ENCODE measurements at places on chromosomes 1 and 21.

DNA sequence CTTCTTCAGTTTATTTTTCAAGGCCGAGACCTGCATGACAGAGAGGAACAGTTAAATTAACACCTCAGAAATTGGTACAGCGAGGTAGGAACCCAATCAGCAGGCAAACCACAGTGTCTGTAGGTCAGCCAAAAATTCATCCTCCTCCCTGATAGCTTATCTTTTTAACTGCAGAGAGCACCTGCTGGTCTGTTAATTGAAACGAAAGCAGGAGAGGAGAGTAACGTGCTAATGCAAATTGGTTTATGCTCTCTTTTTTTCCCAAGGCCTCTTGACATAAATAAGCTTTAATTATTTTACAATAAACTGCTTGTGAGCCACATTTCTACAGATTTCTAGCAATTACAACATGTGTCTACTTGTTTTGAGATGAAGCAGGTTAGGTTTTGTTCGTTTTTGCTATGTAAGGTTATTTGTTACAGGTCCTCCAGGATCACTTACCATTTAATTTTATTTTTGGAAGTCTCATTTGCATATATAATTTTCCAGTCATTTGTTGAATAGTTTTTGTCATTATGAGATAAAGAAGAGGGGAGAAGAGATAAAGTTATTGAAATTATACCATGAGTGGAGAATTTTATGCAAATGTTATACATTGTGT is 179.9 kb downstream of the DENND1B start:
- DNase-seq, result no peak

DNA sequence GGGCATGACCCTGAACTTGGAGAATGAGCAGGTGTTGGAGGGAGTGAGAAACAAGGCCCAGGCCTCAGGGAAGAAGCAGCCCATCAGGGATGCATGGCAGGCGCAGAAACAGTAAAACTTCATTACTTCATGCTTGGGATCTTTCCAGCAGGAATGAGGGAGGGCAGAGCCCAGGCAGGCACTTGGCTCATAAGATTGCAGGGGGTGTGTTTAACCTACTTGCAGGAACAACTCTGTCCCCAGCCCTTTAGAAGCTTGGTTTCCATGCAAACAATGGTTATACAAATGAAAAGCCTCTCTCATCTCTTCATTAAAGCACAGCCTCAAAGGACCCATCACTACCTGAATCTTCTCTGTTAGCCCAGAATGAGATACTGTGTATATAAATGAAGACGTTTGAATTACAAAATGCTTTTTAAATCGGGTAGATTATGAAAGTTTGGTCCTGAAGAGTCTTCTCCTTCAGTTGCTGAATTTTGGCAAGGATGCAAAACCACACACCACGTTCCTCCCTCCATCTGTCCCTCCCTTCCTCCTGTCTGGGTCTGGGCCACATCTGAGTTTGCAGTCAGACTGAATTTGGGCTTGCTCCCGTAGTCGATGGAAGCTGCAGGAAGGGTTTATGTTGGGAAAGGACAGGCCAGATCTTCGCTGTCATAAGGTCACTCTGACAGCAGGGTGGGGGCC is 154.4 kb upstream of the KLHDC7A start:
- DNase-seq, result no peak

DNA sequence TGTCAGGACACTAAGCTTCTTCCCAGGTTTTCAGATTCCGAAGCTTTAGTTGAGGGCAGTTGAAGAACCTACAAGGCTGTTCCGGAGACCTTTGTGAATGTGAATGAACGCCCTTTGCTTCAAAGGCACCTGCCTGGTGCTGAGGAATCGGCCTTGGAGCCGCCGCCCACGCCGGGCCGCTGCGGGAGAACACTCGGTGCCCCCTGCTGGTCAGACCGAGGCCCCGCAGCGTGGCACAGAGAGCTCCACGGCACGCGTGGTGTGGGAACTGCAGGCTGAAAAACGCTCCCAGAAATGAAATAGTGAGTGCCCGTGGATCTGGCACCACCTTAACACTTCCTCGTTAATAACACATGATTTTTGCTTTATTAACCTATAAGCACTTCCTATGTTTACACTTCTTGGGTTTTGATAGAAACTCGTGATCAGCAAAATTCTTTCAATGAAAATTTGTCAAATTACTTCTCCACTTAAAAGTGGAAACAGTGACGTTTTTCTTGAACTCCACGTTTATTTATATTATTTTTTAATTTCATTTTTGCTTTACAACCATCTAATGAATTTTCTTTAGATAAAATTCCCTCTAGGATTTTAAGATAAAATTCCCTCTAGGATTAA is 460.6 kb downstream of the DSCAM start:
- no peak for DNase-seq

DNA sequence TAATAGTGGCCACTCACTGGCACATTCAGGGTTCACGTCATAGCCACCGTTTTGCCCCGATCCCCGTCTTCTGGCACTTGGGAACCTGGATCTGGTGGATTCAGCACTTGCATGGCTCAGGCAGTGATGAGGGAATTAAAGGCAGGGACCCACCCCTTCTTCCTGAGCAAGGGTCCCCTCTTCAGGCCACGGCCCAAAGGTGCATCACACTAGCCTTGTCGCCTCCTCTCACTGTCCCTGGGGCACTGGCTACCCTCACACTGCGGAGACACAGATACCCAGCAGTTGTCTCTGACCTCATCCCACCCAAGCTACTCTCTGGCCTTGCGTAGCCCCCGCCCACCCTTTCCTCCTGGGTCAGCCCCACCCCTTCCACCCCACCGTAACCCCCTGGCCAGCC is 19.9 kb upstream of the LDLRAP1 start:
- DNase-seq, result no peak

GRCh38 chr1:30596470-30596869 is 126.9 kb downstream of the MATN1 start:
- no peak for DNase-seq

- no peak for DNase-seq
Measured at GRCh38 chr1:212938846-212939245, 11.5 kb upstream of the VASH2 start.

DNA sequence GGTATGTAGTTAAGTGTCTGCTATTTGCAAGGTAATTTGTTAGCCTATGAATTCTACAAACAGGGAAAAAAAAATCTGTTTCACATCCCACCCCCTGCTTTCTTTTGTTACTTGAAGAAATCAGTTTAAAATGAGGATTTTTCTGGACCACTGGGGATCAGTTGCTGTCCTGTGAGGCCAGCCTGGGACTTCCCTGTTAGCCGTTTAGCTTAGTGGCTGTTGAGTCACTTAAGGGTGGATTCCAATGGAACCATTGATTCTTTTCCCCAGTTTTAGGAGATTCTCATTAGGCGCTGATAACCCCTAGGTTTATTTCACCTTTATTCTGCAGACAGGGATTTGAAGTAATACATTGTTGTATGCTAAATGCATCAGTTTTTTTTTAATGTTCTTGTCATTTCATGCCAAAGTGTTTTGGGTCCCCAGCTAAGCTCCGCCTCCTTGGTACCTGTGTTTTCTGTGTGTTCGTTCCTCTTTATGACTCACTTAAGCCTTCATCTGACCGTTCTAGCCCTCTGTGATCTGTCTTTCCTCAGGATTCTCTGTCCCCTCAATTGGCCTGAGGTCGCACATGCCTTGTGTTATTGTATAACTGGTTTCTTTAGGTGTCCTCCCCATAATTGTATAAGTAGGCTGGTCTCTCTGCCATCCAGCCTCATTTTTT is 59.3 kb downstream of the NOS1AP start:
- no peak for DNase-seq

- no peak for DNase-seq
Measured at GRCh38 chr1:98920441-98921110, 84.1 kb downstream of the PLPPR5 start.

DNA sequence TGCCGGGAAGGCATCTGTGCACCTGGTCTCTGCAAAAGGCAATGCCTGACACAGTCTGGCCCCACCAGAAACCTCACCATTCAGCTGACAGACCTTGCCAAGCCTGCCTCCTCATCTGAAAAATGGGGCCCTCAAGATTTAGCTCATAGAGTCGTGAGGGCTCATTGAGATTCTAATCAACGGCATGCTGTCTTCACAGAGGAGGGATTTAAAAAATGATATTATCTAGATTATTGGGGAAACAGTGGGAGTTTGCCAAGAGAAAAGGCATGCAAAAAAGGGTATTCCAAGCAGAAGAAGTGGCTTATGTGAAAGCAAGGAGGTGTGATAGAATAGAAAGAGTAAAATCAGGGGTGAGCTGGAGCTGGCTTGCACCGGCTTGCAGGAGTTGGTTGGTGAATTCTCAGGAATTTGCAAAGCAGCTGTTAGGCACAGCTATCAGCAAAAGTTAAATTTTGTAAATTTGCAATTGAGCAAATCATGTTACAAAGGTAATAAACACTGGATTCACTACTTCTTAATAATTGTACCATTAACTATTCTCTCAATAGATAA is 91.7 kb upstream of the WNT4 start:
- DNase-seq, result no peak

DNA sequence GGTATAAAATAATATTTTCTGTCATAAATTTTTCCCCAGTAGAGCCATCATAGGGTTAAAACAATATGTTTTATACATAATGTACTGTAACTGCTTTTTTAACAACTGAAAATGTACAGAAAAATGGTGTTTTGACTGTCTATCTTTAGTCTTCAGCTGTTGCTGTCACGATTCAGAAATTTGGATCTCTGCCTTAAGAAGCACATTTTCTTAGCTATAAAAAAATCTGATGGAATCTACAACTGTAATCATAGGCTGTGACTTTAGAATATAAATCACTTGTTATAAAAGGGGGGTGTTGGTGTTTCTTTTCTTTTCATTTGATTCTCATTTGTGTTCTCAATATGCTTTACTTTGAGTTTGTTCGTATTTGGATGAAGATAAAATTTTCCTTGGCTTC is 187.5 kb downstream of the PDE4B start:
- DNase-seq, result no peak

- DNase-seq, result no peak
Measured at GRCh38 chr1:171484760-171485374, 463 bp upstream of the PRRC2C start.

DNA sequence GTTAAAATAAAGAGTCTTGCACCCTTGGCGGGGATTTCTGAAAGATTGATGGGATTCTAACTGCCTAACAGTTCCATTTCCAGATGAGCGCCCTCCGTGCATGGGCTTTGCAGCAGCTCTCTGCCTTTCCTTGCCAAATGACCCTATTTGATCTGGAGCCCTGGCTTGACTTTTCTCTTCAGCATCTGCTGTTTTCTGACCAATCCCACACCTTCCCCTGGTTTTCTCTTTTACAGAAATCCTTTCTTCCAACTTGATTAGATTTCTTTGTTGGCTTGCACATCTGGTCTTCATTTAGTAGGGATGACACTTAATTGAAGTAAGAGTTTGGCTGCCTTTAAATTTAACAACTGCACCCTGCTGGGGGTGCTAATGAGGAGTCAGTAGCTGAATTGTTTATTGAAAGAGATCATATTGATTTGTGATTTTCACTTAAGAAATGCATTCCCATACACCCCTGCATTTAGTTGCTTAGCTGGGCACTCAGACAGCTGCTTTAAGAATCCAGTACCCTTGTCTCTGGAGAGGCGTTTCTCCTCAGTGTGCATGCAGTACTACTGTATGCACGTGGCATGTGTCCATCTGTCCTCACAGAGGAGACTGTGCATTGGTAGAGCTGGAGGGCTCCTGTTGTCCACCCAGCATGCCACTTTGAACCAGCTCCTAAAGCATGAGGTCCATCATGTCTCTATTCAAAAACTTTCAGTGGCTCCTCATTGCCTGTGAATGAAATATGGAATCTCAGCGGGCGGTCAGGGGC is 99.7 kb downstream of the NOS1AP start:
- no peak for DNase-seq

- no peak for DNase-seq
Measured at GRCh38 chr1:31923901-31924535, 14.2 kb downstream of the PTP4A2 start.

- no peak for DNase-seq
Measured at GRCh38 chr1:40582116-40582515, 50.7 kb downstream of the ZNF684 start.

GRCh38 chr1:161439280-161440232 is 65.7 kb upstream of the FCGR2A start:
- DNase-seq, result no peak

GRCh38 chr1:91889717-91890459 is 3.9 kb upstream of the TGFBR3 start:
- no peak for DNase-seq

DNA sequence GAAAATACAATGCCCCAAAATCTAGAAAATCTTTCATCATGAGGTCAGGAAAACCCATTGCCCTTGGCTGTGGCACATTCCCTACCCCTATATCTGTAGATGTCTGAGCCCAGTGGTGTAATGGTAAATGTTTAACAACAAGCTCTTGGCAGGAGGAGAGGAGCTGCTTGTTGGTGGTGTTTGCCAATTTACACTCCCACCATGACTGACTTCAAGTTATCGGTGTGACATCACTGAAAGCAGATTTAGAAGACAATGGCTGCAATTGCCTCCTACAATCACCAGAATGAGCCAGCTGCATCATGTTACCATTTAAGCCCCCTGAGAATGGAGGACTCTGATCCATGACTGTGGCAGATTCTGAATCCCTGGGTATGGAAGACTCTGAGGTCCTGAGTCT is 70.9 kb downstream of the SDC3 start:
- no peak for DNase-seq

GRCh38 chr1:53043271-53043670 is 18.7 kb upstream of the PODN start:
- no peak for DNase-seq

DNA sequence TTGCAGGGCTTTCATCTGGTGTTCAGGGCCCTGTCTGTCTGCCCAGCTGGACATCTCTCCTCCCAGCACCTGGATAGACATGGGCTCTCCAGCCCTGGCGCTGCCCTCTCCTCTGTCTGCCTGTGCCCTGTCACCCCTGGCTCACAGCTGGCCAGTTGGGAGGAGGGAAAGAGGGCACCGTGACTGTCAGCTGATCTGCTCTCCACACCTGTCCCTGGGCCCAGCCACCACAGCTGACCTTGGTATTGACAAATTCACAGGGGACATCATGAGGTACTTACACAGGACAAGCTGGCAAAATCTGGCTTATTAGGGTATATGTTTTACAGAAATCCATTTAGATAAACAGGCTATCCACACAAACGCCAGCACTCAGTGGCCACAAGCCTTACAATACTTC is 8.3 kb downstream of the TNR start:
- DNase-seq, result no peak

GRCh38 chr21:29763674-29764073 is 176.1 kb downstream of the GRIK1 start:
- no peak for DNase-seq

- DNase-seq, result no peak
Measured at GRCh38 chr1:43442756-43443155, 11.0 kb downstream of the HYI start.

DNA sequence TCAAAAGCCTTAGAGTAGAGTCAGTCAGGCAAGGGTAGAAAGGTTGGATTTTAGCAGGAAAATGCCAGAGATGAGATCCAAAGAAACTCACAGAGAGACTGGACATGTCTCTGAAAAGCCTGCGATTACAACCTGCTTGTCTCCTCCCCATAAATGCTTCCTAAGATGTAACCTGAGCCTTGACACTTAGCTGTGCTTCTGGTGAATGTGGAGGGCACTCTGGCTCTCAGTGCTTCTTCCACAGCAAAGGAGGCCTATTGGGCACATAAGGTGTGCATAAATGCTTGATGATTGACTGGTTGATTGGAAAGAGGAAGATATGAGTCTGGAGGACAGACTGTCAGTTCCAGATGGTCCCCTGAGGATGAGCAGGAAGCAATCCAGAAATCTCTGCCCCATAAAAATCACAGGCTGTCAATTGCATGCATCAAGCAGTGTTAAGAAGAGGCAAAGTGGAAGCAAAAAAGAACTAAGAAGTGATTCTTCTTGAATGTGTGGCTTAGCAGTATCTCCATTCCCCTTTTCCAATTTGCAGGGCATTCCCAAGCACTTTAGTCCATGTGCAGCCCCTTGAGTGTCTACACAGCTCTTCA is 236.2 kb upstream of the RRP15 start:
- no peak for DNase-seq
